ENCODE measurements at places on chromosomes 5 and 9.
A peak's percentile ranks its signal among the peaks of the same experiment; 100 is the strongest.

GRCh38 chr5:51214746-51215145 is 168.5 kb upstream of the ISL1 start:
- no peak for DNase-seq

- peak; percentile 67 for DNase-seq
Measured at GRCh38 chr9:94014920-94015319, 59.8 kb upstream of the BARX1 start.

DNA sequence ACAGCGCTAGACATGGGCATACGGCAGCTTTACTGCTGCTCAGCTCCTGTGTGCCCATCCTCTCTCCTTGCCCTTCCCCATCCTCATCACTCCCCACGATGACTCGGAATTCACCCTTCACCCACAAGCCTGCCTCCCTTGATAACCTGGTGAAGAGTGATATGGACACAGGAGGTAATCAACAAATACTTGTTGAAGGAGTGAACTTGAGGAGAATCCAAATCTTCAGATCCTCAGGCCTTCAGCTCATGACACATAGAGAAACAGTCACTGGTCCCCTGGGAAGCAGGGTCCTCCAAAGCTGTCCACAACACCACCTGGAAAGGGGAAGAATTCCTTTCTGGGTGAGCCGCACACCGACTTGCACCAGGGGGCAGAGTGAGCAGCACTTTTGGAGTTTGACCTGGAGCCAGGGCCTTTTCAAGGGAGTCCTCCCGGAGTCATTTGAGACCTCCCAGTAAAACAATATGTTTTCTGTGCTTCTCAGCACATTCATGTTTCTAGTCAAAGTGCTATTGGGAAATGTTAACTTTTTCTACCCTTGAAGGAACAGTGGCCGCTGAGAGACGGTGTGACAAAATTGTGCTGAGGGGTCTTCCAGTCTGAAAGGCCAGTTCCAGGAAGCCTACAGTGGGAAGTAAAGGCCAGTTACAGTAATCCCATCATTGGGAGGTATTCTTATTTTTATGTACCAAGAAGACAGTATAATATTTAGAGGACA is 332.3 kb downstream of the CWC27 start:
- peak; percentile 20 for DNase-seq

DNA sequence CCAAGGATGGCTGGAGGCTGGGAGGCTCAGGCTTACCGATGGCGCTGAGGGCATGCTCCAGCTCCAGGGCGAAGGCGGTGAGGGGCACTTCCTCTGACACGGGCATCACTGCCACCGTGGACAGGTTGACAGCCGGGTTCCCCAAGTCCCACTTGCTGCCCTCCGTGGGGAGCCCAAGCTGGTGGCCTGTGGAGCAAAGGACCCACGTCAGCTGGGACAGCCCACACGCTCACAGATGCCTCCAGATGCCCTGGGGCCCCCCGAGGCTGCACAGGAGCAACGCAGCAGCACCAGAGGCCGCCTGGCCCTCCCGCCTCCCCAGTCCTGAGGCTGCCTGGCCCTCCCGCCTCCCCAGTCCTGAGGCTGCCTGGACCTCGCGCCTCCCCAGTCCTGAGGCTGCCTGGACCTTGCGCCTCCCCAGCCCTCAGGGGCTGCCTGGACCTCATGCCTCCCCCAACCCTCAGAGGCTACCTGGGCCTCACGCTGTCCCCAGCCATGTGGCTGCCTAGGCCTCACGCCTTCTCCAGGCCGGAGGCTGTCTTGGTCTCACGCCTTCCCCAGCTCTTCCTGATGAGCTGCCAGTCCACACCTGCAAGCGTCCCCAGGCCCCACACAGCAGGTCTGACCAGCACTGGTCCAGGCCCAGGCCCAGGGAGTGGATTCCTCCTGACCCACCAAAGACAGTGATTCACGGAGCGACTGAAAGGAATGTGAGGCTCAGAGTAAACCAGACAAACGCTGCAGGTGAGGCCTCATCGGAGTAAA is 25.6 kb upstream of the NSMF start:
- no peak for DNase-seq

DNA sequence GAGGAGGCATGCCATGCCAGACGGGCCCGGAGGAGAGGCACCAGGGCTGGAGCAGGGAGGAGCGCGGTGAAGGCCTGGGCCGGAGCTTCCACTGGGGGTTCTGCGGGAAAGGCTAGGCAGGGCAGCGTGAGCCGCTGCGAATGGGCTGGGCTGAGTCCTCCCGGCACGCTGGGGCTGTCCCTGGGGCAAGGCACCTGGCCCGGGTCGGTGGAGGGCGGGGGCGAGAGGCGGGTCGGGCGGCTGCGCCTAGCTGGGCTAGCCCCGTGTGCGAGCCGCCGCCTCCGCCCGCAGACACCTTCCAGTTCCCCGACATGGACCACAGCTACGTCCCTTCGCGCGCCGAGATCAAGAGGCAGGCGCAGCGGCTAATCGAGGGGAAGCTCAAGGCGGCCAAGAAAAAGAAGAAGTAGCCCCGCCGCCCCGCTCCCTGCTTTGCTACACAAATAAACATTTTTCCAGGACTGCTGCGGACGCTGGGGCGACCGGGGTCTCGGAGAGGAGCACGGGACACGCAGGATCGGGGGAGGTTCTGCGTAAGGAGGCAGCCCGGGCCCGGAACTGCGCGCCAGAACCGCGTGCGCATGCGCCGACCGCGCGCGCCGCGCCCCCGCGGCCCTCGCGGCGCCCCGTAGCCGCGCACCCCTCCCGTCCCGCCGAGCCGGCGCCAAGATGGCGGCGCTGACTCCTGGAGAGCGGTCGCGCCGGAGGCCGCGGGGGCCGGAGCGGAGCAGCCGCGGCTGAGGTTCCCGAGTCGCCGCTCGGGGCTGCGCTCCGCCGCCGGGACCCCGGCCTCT is at the start of gene RABL6:
Gene RABL6, plus strand, starts transcription at position 668 of the 794 bp plus-strand sequence. CDS start 249 bp downstream, outside the sequence.
- DNase-seq, result no peak

Data from NCI-H2081 treated with DMSO at 0.1 percent for 48 hours (cell line).